SJSA1 (cell line): ENCODE measurements at places on chromosomes 7 and 10. TPM values are rescaled to one million over a fixed set of nuclear protein-coding genes. Genes with fewer than 3 reads are reported as not detected.

GRCh38 chr7:106683941-106684340, 23.0 kb upstream of the CCDC71L start:
- DNase-seq: no peak

DNA sequence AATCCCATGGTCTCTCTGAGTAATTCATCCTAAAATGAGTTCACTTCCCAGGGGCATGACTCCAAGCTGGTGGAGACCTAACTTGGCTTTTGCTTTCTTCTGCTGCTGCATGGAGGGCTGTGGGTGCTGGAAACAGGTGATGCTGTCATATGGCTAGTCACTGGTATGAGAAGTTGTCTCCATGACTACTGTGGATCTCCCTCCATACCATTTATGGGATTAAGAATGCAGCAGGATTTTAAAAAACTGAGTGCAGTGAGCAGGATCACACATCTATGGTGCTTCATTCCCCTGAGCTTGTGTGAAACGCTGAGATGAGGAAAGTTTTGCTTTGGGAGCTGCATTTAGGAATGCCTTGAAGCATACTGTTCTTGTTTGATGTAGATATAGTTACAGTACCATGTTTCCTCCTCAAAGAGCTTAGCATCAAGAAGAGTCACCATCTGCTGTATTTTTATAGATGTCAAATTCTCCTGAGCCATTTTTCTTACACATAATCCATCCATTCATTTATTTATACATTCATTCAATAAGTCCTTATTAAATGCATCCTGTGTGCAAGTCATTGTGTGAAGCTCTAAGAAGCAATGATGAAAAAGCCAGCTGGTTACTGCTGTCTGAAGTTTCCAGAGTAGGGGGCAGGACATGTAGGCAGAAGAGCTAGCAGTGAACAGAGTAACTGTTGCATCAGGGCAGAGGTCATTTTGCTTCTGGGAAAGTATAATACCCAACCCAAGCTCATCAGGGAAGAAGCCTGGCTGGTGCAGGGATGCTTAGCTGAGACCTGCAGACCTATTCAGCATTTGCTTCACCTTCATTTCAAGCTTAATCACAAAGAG, 534.8 kb downstream of the AUTS2 start:
- DNase-seq: no peak

DNA sequence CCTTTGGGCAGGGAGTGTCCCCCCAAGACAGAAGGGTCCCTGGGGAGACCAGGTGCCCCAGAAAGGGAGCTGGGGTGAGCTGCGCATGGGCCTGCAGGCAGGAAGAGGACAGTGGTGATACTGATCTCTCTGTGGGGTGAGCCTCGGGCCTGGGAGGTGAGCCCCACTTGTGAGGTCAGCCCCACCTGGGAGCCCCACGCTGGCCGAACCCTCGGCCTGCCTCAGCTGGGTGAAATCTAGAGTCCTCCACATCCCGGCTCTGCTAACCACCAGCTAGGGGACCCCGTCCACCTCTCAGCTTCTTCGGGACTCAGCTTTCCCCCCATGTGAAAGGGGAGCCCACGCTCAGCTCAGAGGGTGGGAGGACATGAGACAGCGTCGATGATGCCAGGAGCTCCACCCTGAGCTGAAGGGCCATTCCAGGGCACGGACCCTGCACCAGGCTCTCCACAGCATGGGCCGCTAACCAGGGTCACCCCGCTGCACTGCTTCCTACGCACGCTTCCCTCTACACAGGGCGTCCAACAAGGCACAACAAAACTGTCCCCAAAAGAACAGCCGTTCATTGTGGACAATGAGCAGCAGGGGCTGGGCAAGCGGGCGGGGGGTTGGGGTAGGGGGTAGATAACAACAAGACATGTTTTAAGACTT, 48.7 kb downstream of the CAMK2B start:
- DNase-seq: no peak

GRCh38 chr7:17347401-17347800, 48.9 kb downstream of the AHR start:
- DNase-seq: no peak

GRCh38 chr7:117271566-117271965, 51.3 kb downstream of the WNT2 start:
- no peak for DNase-seq

MBL2 gene
- not detected in 2 replicates for total RNA-seq

FOXP2 gene
- total RNA-seq: not detected in 2 replicates

DNA sequence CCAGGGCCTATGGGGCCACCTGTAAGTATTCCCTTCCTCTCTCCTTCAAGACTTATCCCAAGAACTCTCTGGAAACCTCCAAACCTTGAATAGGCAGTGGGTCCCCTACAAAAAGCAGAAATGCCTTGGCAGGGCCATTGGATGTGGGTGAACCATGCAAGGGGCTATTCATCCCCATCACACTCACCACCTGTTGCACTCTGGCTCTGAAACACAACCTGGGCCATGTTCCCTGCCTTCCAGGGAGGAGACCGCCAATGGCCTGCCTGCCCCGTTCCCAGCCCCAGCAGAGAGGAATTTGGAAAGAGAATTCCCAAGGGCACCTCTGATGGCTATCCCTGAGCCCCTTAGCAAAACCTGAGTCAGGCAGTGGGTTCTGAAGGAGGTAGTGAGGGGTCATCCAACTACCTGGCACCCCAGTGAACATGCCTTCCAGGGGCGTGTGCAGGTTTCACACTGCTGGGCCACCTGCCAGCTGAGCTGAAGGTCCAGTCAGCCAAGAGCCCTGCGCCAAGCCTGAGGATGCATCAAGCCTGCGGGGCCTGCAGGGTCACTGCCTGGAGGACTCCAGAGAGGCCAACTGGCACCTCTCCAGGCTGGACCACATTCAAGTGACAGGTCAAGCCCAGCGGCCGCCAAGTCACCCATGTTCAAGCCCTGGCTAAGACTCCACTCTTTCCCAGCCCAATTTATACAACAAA, 101.3 kb downstream of the COL13A1 start:
- DNase-seq: no peak

DNA sequence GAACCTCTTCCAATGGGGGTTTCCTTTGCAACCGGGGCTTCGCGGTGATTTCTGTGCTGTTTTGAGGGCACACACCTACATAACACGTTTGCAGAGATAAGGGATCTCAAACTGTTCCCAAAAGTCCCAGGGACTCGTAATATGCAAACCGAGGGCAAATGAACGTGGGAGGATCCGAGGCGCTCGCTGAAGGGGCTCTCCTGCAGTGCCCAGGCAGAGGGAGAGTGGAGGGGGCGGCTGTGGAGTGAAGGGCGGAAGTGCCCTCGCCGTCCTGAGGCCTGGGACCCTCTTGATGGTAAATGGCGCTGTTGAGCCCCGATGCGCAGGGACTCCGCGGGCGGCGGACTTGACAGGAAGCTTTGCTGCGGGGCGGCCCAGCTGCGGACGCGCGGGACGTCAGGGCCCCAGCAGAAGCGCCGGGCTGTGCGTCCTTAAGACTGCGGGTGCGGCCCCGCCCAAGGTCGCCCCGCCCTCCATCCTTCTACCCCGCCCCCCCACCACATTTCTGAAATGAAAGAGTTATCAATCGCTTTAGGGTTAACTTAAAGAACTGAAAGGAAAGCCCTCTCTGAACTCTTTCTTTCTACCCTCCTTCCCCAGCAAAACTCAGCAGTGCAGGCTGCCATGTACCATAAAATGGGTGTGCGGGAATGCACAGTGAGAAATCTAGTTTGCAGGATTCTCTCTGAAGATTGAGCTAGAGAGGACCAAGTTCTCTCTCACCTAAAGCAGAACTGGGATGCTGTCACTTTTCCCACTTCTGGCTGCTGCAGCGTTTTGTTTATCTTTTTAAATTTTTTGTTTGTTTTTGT, 151.8 kb upstream of the YAE1 start:
- peak; percentile 65 for DNase-seq

GRCh38 chr7:65907501-65908198, 34.8 kb downstream of the VKORC1L1 start:
- DNase-seq: no peak

SORBS1 gene
- total RNA-seq: 1.1 and 2.9 TPM in 2 replicates

CFAP43 gene
- total RNA-seq: 0.08 and 0.16 TPM in 2 replicates

AQP1 gene
- total RNA-seq: 0.18 TPM in 1 of 2 replicates, not detected in the other

DNA sequence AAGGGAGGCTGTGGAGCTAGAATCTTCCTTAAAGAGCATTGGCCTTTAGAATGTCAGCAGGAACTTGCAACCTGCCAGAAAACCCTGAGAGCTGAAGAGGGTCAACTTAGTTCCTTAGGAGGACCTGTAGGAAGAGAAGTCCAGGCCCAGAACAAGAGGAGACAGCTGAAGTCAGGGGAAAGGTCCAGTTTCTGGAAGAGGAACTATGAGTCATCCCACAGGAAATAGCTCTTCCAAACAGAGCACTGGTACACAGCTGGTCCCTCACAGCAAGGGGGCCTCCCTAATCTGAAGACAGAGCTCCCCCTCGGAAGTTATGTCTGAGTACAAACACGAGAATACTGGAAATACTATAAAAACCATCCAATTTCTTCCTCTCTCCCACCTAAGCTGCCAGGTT, 98.9 kb downstream of the HERPUD2 start:
- no peak for DNase-seq

DNA sequence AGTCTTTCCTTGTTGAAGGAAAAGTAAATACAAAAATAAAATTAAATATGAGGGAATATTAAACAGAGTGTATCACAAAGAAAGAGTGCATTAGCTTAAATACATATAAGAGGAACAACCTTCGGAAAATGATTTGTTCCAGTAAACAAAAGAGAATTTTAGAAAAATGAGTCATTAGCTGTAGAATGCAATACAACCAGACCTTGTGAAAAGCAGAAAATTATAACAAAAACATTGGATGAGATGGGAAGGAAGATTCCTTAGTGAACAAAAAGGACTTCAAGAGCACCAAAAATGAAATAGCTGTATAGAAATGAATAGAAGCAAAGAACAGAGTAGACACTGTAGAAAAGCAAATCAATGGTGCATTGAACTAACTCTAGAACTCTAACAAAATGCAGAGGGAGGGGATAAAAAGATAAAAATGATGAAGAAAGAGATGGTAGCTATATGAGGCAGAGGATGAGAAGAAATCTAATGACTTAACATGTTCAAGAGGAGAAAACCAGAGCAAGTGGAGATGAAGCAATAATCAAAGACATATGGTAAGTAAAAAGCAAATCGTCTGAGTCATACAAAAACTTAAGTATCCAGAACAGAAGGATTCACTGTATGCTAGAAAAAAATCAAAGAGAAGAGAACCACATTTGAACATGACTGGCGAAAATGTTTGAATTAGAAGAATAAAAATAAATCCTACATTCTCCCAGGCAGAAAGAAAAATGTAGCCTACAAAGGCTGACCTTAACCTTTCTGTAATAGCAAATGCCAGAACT, 190.5 kb downstream of the TMEM26 start:
- DNase-seq: peak; percentile 67

KNDC1 gene
- total RNA-seq: 0.11 TPM in 1 of 2 replicates, not detected in the other

GRCh38 chr10:120493411-120494312, 36.6 kb downstream of the PLPP4 start:
- peak; percentile 32 for DNase-seq

DNA sequence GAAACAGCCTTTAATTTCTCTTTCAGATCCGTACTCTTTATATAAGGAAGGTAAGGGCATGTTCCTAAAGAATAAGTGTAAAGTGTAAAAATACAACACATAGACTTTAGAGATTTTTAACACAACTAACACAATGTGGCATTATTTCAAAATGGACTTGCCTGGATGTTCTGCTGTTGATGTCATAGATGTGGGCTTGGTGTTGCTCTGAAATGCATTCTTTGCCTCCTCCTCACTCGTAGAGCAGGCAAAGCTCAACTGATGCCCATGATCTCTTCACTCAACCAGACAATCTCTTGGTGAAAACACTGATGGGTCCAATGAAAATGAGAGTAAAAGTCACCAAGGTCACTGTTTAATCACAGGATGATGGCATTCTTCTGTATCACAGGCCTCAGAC, 174.2 kb upstream of the TCERG1L start:
- DNase-seq: no peak

- no peak for DNase-seq
Measured at GRCh38 chr10:99525897-99526296, 6.8 kb upstream of the NKX2-3 start.

IL6 gene
- 3.3 and 5.8 TPM in 2 replicates for total RNA-seq

GRCh38 chr10:129662426-129662825, 195.4 kb downstream of the MGMT start:
- no peak for DNase-seq

- no peak for DNase-seq
Measured at GRCh38 chr7:147069771-147070170, 953.2 kb downstream of the CNTNAP2 start.

LRMDA gene
- not detected in 2 replicates for total RNA-seq

HABP2 gene
- total RNA-seq: not detected in 2 replicates

LIPN gene
- not detected in 2 replicates for total RNA-seq

GRCh38 chr10:86389441-86390193, 23.0 kb upstream of the GRID1 start:
- DNase-seq: no peak

FGFR2 gene
- 1.1 and 2.5 TPM in 2 replicates for total RNA-seq

GRCh38 chr7:48245751-48246472, 74.7 kb downstream of the ABCA13 start:
- peak; percentile 13 for DNase-seq

GRCh38 chr10:78258323-78259030, 224.8 kb downstream of the RPS24 start:
- DNase-seq: no peak
